ENCODE measurements at places on chromosomes 6 and 20.

- no peaks in the 10 kb centered on the region for H3K36me3 ChIP-seq
- DNase-seq: no peak
- H3K4me1 ChIP-seq: peaks cover 7% of the 10 kb centered on the region
- H3K27me3 ChIP-seq: no peaks in the 10 kb centered on the region
- no peak overlapping the region for H3K4me3 ChIP-seq
Observed at GRCh38 chr6:166499350-166500163, 86.9 kb downstream of the RAMACL start.

DNA sequence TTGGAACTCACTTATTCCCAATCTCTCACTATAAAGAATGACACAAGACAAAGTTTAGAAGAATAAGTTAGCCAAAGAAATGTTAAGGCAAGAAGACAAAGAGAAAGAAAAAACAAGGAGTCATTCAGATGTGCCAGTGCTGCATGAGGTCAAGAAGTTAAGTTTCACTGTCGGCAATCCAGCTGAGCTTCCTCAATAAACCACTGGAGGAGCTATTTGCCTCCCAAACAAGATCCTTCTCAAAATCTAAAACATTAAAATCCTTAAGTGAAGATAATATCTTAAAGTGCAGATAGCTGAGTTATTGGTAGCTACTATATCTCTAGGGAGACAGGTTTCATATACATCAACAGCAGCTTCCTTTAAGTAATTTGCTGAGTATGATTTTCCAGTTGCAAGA, 512.3 kb downstream of the HDGFL1 start:
- no peak overlapping the region for H3K27ac ChIP-seq
- H3K27me3 ChIP-seq: no peaks in the 10 kb centered on the region
- no peaks in the 10 kb centered on the region for H3K36me3 ChIP-seq
- H3K4me1 ChIP-seq: no peaks in the 10 kb centered on the region

DNA sequence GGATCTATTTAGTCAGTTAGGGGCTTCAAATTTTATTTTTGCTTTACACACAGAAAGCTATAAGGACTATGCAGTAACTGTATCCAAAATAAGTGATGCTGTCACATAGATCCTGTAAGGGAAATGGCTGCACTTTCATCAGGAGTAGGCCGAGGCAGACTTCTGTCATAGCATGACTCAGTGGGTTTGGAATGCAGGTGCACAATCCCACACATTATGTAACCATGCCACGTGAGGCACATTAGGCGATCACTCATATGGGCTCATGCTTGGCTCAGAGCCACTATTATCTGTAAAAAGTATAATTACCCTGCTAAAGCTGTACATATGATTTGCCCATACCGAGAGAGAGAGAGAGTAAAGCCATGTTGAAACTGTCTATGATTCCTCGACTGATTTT, 1189.4 kb upstream of the EYS start:
- H3K36me3 ChIP-seq: no peaks in the 10 kb centered on the region
- 0 out of 2 replicates have a peak, but pooled peaks cover 5% of the 10 kb centered on the region for H3K4me1 ChIP-seq
- H3K27ac ChIP-seq: no peak overlapping the region
- no peaks in the 10 kb centered on the region for H3K27me3 ChIP-seq
- H3K4me3 ChIP-seq: no peak overlapping the region
- no peak for DNase-seq

- no peak overlapping the region for H3K4me3 ChIP-seq
- no peaks in the 10 kb centered on the region for H3K27me3 ChIP-seq
- H3K36me3 ChIP-seq: peaks cover 12% of the 10 kb centered on the region
- H3K27ac ChIP-seq: no peak overlapping the region
- no peaks in the 10 kb centered on the region for H3K4me1 ChIP-seq
Observed at GRCh38 chr6:166318227-166318626, 10.0 kb upstream of the PRR18 start.

GRCh38 chr6:100257793-100258395, 206.8 kb downstream of the SIM1 start:
- no peak overlapping the region for H3K27ac ChIP-seq
- H3K27me3 ChIP-seq: no peaks in the 10 kb centered on the region
- H3K36me3 ChIP-seq: no peaks in the 10 kb centered on the region
- peak; percentile 48 for DNase-seq

DNA sequence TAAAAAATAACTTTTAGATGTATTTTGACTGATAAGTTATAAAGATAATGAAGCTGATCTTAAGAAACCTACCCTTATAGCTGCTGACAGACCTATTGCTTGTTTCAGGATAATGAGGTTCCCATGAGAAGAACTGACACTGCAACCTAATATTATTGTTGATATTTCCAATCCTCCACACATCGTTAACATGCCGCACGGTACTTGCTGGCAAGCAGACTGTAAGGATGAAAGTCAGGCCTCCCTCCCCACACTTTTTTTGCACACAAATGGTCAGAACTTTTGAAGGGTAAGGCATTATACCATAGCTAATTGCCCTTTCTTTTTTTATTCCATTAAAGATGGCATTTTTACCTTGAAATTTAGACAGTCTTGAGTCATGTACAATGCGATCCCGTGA, 210.9 kb downstream of the UST start:
- no peaks in the 10 kb centered on the region for H3K27me3 ChIP-seq
- H3K4me1 ChIP-seq: no peaks in the 10 kb centered on the region
- H3K4me3 ChIP-seq: no peak overlapping the region
- no peak for DNase-seq
- no peaks in the 10 kb centered on the region for H3K36me3 ChIP-seq
- H3K27ac ChIP-seq: no peak overlapping the region

DNA sequence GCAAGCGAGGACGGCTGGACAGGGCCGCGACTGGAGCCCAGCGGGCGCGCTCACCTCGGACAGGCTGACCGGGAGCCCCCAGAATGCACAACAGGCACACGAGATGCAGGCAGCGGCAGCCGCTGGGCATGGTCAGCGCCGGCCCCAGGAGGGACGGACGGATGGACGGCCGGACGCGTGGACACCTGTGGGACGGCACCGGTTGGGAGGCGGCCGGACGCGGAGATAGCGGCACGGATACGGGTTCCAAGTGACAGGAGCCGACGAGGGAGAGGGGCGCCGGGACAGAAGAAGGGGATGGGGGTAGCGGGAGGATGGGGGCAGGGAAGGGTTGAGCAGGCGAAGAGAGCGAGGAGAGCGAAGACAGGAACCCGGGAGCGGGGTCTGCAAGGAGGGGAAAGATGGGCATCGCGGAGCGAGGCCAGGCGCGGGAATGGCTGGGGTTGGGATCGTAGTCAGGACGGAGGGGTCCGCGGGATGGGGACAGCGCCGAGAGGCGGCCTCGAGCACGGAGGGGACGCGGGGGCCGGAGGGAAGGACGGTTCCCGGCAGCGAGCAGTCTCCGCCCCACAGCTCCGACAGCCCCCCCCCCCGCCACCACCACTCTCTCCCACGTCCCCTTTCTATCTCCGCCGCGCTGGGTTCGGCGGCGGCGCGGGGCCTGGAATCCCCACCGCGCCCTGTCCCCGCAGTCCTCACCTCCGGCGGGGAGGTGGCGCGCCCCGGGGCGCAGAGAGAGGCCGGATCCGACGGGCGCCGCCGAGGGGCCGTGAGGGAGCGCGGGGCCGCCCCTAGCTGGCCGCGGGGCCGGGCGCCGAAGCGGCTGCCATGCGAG, 435 bp downstream of the DLK2 start:
- H3K4me3 ChIP-seq: peak overlapping the region; percentile 72
- peak; percentile 65 for DNase-seq
- H3K36me3 ChIP-seq: peaks cover 5% of the 10 kb centered on the region

All from Karpas-422 (cell line).